ENCODE measurements at places on chromosomes 6 and 20.

- DNase-seq = no peak
Observed at GRCh38 chr6:6195080-6195479, 125.4 kb downstream of the F13A1 start.

DNA sequence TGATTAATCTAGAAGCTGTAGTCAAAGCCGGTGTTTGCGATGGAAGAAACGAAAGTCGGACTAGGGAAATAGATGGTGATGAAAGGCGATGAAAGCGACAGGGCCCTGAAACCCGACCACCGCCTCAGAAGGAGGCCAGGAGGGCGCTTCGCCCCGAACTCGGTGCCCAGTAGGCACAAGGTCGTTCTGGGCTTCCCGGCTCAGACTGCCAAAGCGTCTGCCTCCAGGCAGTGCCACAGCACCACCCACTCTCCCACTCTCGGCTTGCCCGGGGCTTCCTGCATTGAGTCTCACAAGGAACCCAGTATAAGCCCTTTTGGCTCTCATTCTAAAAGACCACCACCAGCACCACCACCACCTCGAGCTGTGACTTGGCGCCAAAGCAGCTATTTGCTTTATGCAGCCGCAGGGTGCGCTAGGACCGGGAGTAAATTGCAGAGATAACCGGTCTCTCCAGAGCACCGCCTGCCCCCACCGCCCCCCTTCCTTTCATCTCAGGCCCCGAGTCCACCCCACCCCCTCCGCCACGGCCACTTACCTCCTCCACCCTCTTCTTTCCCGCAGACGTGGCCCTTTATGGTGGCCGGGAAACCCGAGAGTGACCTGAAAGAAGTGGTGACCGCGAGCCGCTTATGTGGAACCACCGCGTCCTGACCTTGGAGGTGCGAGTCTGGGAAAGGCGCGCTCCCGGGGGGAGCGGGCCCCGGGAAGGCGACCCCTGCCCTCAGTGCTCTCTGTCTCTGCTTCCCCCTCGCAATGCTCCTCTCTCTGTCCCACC, 2.4 kb downstream of the TCF21 start:
- DNase-seq = no peak

DNA sequence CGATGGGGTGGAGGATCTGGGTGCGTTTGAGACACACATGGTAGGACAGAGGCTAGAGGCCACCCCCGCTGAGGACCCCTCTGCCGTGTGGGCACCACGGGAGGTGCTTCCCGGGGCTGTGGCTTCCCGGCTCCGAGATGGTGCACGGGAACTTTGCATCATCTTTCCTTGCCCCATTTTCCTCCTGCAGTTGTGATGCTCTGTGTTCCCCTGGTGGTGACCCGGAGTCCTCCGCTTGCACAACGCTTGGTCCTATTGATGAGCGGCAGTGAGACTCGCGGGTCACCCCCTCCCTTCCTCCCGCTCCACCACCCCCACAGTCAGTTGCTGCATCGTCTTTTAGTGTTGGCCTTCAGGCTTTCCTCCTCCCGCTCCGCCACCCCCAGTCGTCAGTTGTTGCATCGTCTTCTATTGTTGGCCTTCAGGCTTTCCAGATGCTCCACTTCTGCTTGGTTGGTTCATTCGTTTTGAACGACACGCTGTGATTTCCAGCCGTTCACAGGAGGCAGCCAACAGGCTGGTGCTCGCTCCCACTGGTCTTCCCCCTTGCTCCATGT, 37.3 kb downstream of the PYGB start:
- peak; percentile 10 for DNase-seq

GRCh38 chr20:63553933-63554290, at the start of gene FNDC11:
Gene FNDC11, plus strand, starts transcription at chr20:63554159. Its CDS starts 1,505 bp downstream, at chr20:63555664.
- no peak for DNase-seq

DNA sequence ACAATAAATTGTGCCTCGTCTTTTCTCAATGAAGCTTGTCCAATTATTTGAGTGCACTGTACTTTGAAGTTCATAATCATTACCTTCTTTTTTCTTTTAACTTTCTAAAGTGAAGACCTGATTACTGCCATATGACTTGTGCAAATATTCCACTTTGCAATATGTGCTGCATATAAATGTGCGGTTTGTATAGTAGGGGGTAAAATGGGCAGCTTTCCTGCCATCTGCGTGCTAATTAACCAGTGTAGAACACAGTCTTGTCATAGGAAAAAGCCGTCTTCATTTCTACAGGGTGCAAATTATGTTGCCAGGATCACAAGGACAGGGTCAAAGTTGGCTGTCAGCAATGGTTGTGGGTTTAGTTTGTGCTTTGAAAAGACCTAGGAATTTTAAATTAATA, 397.0 kb downstream of the NKAIN2 start:
- no peak for DNase-seq

DNA sequence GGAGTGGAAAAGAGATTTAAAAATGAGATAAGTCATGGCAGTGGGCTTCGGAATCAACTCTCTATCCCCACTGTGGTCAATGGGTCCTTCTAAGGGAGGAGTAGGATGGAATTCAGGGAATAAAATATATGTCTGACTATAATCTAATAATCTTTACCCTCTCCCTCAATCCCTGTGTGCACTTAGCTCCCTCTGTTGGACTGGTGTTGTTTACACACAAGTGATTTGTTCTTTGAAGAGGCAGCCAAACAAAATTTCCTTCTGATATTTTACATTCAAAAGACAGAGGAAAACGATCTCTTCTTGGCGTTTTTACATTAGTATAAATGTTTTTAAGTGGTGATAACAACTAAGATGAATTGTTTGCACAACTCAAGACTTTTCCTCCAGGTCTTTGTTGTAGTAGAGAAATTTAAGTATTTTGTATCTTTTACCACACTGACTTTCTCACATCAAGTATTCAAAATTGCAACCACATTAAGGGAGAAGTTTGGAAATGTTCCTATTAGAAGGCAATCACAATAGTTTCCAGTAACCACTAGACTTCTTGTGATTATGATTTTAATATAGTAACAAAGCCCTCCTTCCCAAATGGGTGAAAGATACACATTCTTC, 317.8 kb downstream of the CENPW start:
- DNase-seq = no peak

DNA sequence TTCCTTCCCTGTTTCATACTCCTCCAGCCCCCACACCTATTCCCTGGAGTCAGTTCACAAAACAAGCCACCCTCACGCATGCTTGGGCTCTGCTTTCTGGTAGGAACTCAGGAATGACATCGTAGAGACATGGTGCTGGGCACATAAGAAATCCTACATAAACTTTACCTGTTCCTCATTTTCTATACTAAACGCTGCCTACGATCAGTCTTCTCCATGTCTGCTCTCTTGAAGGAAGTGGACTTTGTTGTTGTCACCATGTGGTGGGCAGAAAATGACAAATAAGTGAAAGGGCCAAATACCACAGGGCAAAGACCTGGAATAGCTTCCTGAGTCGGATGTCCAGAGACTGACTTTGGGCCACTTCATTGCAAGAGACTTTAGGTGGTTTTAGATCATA, 10.1 kb downstream of the MYLK4 start:
- DNase-seq = no peak

DNA sequence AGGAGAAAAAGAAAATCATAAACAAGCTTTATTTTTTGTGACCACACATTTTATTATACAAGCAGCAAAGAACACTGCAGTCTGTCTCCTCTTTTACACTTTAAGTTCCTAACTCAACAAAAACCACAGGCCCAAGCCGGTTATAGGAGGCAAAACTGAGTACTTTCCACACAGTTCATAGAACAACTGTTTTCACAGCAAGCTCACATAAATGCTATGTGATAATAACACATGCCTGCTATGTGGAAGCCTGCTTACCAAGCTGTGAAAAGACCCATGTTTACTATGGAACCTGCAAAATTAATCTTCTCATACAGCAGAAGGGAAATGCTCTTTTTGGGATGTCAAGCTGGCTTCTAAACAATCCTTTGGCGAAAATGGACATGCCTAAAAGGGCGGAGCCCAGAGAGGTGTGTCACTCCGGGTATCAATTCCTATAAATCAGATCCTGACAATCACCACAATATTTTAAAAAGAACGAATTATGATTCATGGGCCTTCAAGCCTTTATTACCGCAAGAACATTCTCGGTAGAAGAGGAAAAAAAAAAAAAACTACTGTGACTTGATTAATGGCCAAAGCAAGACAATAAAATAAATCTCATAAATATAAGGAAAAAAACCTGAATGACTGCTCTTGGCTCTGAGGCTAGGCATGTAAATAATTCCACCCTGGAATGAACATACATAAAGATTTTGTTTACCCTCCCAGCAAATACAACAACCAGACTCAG, 2.6 kb downstream of the TRERF1 start:
- DNase-seq = no peak

GRCh38 chr6:117138425-117138824, 126.9 kb upstream of the VGLL2 start:
- DNase-seq = no peak

DNA sequence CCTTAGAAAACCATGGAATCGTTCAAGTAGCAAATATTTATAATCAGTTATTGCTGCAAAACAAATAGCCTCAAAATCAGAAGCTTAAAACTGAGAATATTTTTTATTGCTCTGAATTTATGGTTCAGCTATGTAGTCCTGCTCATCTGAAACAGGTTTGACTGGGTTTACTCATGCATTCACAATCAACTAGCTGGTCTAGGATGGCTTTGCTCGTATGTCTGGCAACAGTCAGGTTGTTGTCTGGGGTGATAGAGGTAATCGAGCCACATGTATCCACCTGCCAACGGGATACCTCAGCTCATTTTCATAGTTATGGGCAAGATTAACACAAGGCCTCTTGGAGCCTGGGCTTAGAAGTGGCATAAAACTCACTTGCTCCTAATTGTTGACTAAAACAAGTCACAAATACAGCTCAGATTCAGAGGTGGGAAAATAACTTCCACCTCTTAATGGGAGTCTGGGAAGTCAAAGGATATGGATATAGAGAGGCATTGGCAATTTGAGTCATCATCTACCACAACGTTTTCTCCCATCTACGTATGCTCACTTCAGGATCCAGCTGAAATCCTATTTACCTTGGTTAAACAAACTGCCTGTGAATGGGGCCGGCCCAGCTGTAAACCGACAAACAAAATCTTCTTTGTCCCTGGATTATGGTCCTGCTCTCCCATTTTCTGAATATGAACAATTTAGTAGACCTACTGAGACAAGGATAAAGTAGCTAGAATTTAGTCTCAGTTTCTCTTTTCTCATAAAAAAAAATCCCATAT, 54.5 kb upstream of the TENT5A start:
- DNase-seq = no peak

DNA sequence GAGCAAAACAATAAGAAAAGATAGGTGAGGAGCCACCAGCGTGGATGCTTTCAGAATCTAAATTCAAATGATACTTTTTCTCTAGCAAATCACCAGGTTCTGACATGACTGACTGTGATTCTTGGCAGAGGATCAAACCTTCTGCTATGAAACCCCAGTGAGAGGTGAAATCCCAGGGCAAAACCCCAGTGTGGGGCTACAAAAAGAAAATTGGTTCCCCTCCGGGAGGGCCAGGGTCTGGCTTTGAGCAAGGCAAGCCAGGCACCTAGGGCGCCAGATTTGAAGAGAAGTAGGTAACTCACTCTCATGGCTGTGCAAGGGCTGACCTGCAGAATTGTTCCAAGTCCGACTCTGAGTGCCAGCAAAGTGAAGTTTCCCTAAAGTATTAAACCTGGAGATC, 20.2 kb upstream of the RALGAPA2 start:
- no peak for DNase-seq

- no peak for DNase-seq
Observed at GRCh38 chr6:118739696-118740353, 88.4 kb upstream of the CEP85L start.

DNA sequence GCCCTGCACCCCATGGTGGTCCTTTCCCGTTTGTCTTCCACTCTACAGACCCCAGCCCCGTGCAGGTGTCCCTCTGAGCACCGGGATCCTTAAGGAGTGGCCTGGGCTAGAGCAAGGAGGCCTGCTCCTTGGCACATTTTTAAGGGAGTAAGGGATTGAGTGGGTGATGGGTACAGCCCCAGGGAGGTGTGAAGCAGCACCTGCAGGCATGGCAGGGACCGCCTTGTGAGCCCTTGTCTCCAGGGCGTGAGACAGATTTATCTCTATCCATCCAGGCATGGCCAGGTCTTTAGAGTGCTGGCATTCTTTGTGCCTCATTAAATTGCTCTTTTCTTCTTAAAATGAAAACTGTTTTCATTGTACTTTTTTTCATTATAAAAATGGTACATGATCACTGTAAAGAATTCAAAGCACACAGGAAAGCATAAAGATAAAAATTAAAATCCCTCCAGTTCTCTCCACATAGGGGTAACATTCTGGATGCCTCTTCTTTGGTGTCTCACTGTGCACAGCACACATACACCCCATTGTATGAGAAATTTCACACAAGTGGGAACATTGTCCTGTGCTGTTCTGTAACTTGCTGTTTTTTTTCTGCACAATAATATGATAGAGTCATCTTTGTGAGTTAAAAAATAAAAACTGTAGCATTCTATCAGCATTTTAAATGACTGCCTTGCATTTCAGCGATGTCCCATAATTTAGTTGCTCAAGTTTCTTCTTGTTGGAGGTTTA, 31.9 kb upstream of the ZNF831 start:
- DNase-seq = no peak

GRCh38 chr20:38999965-39000910, 38.1 kb downstream of the DHX35 start:
- DNase-seq = no peak

GRCh38 chr6:160462551-160463109, 114.5 kb downstream of the SLC22A3 start:
- no peak for DNase-seq

DNA sequence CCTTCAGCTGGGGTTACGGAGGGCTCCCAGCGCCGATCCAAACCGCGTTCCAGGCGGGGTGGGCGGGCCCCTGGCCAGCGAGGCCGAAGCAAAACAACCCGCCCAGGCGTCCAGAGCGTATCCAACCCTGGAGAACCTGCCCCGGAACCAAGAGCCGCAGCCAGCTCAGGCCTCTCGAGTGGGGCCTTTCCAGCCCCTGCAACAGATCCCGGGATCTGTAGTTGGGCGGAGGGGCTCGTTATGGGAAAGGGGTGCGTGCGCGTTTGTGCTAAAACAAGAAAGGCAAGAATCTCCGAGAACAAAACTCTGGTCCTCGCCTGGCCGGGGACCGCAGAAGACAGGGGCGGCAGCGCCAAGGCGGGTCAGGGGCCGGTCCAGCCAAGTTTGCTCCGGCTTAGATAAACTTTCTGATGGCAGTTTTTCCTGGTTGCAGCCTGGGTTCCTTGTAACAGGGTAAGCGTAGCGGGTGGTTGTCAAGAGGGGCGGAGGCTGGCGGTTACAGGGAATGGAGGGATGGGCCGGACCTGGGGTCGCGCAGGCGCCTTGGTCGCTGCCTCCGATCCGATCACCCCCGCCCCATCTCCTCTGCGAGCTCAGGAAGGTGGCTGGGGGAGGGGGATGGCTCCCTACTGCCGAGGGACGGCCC, 448 bp upstream of the RIN2 start:
- peak; percentile 51 for DNase-seq

DNA sequence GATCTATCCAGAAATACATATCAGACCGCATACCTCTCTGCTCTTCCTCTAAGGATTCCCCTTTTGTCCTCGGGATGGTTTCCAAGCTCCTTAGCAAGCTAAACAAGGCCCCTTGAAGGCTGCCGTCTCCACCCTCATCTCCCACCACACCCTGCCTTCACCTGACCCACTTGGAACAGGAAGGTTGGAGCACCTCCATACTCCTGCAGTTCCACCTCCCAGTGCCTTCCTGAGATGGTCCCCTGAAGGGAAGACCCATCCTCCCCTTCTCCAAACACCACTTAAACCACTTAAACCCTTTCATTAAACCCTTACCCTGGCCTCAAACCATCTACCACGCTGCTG, 8.5 kb upstream of the POU5F1 start:
- no peak for DNase-seq

- DNase-seq = peak; percentile 89
Observed at GRCh38 chr6:34196116-34196832, 40.4 kb upstream of the HMGA1 start.

- no peak for DNase-seq
Observed at GRCh38 chr6:35519313-35520015, 6.8 kb upstream of the TULP1 start.

GRCh38 chr6:134309227-134309626, 8.7 kb downstream of the SGK1 start:
- DNase-seq = no peak

Data from omental fat pad (tissue), 4 donors.